ENCODE measurements at places on chromosomes 7 and 10. TPM values are rescaled to one million over a fixed set of nuclear protein-coding genes. Genes with fewer than 3 reads are reported as not detected.

The SPDYE2 gene
- not detected for polyA plus RNA-seq

The MRC1 gene
- polyA plus RNA-seq, result 0.01 TPM

The IL6 gene
- 20.2 TPM for polyA plus RNA-seq

The DKK1 gene
- polyA plus RNA-seq, result 156 TPM
